ENCODE measurements at places on chromosomes 3 and 15.

GRCh38 chr3:45712434-45713110 lies 23.4 kb downstream of the SACM1L start:
- DNase-seq, result no peak

GRCh38 chr3:138241061-138241460 lies 54.0 kb downstream of the ARMC8 start:
- no peak for DNase-seq

- no peak for DNase-seq
These were observed 3.7 kb upstream of the FAM131A start for GRCh38 chr3:184333700-184334099.

DNA sequence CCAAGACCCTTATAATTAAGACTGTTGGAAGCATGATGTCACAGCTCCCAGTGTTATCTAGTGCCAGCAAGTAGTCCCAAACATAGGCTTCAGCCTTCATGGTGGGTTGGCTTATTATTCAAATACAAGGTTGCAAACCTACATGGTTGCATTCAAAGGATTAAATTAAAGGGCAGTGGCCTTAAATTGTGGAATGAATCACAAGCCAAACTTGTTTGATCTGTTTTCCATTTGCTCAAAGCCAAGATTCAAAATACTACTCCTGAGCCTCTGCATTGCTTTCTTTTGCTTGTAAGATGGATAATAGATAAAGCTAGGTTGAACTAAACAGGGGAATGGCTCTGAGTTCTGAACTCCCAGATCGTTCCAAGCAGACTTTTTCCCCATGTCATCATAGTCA lies 52.4 kb upstream of the GNB4 start:
- DNase-seq, result no peak

GRCh38 chr3:31704591-31705179 lies 172.0 kb downstream of the STT3B start:
- DNase-seq, result no peak

DNA sequence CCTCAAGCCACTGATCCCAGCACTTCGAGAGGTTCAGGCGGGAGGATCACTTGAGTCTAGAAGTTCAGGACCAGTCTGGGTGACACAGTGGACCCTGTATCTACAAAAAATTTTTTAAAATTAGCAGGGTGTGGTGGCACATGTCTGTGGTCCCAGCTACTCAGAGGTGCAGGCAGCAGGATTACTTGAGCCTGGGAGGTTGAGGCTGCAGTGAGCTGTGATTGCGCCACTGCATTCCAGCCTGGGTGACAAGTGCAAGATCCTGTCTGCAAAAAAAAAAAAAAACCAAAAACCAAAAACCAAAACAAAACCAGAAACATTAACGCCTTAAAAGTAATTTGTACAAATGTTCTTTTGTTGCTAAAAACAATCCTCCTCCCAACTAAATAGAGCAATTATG lies 27.9 kb upstream of the SLC12A8 start:
- DNase-seq, result no peak

DNA sequence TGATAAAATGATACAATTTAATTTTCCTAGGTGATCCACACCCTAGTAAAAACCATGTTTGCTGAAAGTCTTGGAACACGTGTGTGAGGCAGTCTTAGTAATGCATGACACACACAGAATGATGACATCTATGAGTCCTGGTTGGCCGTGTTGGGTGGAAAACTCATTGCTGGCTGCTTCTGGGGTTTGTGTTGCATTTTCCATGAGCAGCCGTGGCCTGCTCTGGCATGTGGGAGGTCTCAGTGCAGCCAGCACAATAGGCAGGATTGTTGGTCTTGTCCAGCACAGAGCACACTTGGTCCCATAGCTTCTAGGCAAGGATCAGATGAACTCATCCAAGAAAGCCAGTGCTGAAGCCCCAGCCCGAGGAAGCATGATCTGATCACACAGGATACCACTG lies 172.8 kb upstream of the UBE3A start:
- no peak for DNase-seq

DNA sequence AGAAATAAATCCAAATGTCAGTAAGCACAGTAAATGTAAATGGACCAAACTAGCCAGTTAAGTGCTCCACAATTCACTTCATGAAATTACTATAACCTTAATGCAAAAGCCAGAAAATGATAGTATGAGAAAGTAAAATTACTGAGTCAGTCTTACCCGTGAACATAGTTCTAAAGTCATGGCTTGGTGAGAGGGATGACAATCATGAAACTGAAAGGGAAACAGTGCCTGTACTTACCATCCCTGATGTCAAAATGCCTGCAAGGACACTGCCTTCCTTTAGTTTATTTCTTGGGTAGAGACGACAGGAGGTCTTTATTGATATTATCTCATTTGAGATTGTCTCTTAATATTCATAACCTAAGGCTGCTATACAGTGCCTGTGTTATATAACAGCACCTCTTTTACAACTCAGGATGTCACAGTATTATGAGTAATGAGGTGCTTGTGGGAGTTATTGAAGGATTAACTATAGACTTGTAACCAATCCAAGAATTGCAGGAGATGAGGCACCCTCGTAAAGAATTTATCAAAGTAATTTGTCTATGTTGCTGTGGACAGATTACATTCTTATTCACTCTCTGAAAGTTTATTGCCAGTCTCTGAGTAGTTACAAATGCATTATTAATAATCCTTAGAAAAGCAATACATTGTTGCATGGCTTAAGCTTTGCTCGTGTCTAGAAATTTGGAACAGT lies 142.9 kb upstream of the BFSP2 start:
- no peak for DNase-seq

GRCh38 chr15:99076109-99076508 lies 28.8 kb upstream of the SYNM start:
- DNase-seq, result no peak

GRCh38 chr15:66115568-66116206 lies 137.9 kb downstream of the MEGF11 start:
- DNase-seq, result peak; percentile 62

DNA sequence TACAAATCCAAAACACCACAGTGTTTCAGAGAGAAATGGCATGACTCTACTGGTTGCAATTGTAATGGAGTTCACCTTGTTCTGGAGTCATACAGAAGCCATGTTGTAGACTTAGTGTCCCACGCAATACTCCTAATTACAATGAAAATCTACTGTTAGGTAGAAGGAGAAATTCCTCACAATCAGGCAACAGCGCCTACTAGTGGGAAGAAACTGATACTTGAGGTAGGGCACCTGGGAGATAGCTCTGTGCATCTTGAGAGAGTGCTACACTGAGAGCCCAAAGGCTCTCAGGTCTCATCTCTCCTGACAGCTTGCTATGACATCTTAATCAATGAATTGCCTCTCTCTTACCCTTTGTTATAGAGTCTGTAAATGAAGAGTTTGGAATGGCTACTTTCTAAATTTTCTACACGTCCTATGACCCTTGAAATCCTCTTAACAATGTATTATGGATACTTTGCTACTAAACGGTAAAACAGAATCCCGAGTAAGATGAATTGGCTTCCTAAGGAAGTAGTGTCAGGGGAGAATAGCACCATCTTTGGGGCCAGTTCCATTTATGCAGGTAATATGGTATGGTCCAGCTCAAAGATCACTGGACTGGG lies 422.7 kb upstream of the TPRG1 start:
- DNase-seq, result peak; percentile 89

DNA sequence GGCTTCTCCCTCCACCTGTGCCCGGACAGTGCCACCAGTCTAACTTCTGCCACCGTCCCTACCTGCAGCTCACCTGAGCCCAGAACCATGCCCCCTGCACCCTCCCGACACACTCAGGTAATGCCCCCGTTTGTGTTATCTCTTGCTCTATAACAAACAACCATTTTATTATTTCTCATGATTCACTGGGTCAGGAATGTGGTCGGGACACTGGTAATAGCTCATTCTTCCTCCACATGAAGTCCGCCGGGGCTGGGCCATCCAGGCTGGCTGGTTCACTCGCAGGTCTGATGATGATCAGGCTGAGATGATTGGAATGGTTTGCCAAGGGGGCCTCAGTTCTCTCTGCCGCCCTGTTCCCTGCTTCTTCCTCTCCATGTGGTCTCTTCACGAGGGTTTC lies 20.3 kb upstream of the NR2E3 start:
- no peak for DNase-seq

- DNase-seq, result no peak
These were observed 111.3 kb downstream of the DCLK3 start for GRCh38 chr3:36653095-36653494.

GRCh38 chr3:53089511-53089910 lies 40.7 kb downstream of the RFT1 start:
- DNase-seq, result no peak

GRCh38 chr3:9730657-9731205 lies 804 bp upstream of the BRPF1 start:
- DNase-seq, result peak; percentile 96

DNA sequence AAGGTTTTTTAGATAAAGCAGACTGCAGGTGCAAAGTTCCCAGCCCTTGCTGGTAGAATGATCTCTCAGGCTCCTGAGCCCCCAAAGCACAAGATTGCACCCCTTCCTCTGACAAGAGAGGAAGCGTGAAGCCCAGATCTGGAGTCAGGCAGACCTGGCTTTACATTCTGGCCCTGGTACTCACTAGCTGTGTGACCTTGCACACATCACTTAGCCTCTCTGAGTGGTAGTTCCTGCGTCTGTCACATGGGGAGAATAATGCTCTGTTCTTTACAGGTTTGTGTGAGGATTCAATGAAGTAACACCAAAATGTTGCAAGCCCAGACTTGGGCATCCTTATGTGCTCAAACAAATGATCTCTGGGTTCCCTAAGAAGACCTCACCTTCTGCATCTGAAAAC lies 141.5 kb downstream of the SMAD6 start:
- no peak for DNase-seq

GRCh38 chr3:128256131-128256530 lies 102.8 kb downstream of the EEFSEC start:
- no peak for DNase-seq

DNA sequence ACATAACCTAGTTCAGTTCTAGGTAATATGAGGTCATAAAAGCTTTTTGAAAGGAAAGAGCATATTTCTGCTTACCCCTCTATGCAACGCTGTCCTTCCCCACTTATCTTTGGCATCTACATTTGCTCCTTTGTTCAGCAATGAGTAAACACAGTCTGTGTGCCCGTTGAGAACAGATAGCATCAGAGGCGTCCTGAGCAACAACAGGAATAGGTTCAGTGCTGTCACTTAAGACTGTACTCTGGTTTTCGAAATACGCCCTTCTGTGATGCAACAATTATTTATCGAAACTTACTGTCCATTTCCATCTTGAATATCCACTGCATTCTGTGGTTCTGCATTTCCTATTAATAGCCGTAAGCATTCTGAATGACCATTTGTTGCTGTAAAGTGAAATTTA lies 84.4 kb downstream of the BTD start:
- no peak for DNase-seq

GRCh38 chr3:29531644-29532043 lies 250.8 kb downstream of the RBMS3 start:
- DNase-seq, result no peak

DNA sequence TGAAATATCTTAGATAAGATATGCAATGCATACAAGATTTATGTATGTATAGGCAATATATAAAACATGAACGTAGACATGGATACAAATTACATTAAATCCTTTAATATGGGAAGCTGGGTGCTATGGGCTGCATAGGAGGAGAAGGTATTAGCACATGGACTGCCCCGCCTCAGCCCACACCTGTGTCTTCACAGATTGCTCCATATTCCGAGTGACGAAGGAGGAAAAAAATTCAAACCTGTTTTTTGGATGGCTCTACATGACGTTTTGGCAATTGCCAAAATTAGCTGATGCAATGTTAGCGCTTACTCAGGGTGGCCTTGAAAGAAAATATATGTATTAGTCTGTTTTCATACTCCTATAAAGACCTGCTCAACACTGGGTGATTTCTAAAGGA lies 223.4 kb upstream of the SLCO3A1 start:
- DNase-seq, result no peak

- DNase-seq, result no peak
These were observed 76.0 kb downstream of the SSR3 start for GRCh38 chr3:156478891-156479290.

DNA sequence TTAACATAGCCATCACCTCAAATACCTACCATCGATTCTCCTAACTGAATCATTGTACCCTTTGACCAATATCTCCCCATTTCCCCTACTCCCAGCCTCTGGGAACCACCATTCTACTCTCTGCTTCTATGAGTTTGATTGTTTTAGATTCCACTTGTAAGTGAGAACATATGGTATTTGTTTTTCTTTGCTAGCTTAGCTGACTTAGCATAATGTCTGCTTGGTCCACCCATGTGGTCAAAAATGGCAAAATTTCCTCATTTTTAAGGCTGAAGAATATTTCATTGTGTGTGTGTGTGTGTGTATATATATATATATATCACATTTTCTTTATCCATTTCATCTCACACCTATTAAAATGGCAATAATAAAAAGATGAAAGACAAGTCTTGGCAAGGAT lies 469.3 kb downstream of the FHIT start:
- no peak for DNase-seq

- DNase-seq, result peak; percentile 60
These were observed 1.2 kb downstream of the KLF13 start for GRCh38 chr15:31327669-31328427.

DNA sequence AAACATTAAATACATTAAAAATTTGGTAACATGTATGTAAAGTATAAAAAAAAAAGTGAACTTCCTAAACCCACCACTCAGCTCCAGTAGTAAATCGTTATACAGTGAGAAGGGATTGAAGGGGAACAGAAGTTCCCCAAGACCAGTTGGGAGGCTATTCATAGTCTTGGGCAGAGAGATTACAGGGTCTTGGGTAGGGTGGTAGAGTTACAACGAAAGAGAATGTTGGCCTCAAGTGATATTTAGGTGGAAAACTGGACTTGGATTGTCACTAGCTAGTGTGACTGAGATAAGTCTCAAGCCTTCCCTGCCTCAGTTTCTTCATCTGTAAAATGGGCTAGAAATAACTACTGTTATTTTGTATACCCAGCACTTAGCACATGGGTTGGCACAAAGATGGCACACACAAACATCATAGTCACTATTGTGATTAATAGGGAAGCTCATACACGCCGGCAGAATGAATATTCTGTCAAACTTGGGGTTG lies 431 bp upstream of the YEATS2 start:
- no peak for DNase-seq

DNA sequence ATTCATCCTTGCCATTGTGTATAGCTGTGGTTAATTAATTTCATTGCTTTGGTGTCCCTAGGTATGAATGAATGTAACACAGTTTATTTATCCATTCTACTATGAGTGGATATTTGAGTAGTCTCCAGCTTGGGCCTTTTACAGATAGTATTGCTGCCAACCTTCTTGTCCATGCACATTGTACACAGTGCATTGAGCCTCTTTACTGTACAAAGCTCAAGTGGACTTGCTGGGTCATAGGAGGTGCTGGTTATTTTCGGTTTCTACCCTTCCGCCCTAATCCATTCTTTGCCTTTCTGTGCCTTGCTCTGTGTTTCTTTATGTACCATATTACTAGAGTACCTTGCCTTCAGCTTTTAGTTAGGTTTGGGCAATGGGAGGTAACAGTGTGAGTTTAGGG lies 60.7 kb downstream of the DUT start:
- no peak for DNase-seq

GRCh38 chr15:79561982-79562381 lies 129.8 kb downstream of the MINAR1 start:
- DNase-seq, result no peak

Measured in GM23338 (cell line).